Thymus (tissue), 14 donors: ENCODE measurements at places on chromosomes 16 and 17.

GRCh38 chr17:17888371-17888770, 51.6 kb upstream of the SREBF1 start:
- no peak for DNase-seq

DNA sequence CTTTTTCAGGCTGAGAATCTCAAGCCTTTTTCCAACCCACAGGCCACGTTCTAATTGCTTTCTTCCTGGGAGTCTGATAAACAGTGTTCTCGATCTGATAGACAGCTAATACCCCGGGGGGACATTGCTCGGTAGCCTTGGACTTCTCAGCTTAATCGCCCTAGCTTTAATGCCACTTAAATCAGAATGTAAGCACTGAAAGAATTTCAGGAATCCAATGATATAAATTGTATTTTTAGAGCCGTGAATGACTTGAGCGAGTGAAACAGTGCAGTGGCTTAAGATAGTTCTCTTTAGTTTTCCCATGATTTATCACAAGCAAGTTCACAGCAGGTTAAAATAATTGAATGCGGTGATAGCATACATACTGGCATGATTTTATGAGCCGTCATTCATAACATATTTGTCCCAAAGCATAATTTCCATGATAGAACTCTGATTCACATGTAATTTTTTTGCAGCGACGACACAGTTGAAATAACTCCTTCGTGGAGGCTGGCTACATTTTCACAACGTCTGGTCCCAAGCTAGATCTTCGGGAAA, 116.1 kb upstream of the MYOCD start:
- DNase-seq: no peak

DNA sequence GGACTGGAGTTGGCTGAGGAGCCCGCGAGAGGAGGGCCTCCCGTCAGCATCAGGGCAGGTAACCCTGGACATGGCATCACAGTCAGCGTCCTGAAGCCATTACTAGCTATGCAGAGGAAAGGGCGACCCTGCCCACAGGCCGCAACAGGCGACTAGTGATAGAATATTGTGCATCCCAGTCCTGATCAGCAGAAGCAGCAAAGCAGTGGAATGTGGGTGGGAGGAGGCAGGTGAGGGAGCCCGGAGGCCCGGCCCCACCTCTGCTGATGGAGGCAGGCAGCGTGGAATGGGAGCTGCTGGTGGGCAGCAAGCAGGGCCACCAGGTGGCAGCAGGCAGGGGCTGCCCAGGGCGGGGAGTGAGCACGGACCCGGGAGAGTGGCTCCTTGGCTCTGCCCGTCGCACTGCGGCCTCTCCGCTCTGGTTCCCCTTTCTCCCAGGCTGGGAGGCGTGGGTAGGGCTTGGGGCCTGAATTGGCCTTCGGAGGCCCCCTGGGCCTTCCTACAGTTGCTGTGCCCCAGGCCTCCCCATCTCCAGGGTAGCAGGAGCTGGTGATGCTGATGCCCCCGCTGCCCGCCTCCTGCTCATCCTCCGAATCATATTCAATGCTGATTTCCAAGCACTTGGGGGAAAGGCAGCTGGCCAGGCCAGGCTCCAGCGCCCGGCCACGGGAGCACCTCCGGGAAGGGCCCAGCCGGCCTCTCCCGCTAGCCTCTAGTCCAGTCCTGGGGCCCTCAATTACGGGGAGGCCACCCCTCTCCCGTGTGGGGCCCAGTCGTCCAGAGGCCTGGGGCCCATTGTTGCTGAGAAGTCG, 20.2 kb downstream of the TSPOAP1 start:
- DNase-seq: no peak

DNA sequence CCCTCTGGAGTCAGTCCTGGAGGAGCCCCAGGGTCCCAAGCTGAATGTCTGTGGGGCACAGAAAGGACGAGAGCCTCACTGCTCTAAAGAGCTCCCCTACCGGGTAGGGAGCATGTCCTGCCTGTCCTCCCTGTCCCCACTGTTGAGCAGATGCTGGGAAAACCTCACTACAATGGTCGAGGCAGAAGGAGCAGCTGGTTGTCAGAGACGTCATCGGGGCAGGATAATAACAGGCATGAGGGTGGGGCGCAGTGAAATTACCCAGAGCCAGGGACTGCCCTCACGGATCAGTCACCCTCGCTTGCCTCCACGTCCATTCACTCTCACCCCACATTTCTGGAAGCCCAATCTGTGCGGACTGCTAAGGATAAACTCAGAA, 538 bp downstream of the TM4SF5 start:
- DNase-seq: no peak

DNA sequence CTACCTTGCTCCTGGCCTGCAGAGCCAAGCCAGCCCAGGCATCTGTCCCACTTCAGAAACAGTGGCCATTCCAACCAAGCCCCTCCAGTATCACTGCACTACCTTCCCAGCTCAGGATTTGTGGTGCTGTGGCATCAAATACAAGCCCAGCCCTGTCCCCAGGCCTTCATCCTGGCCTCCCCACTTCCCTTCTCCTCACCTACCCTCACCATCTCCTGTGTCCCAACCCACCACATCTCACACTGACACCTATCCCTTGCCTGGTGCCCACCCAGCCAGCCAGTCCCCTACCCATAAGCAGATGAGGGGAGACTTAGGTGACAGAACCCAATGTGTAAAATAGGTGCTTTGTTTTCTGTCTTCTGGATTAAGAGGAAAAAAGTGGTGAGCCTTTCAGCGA, 66.0 kb upstream of the CDH5 start:
- DNase-seq: no peak

DNA sequence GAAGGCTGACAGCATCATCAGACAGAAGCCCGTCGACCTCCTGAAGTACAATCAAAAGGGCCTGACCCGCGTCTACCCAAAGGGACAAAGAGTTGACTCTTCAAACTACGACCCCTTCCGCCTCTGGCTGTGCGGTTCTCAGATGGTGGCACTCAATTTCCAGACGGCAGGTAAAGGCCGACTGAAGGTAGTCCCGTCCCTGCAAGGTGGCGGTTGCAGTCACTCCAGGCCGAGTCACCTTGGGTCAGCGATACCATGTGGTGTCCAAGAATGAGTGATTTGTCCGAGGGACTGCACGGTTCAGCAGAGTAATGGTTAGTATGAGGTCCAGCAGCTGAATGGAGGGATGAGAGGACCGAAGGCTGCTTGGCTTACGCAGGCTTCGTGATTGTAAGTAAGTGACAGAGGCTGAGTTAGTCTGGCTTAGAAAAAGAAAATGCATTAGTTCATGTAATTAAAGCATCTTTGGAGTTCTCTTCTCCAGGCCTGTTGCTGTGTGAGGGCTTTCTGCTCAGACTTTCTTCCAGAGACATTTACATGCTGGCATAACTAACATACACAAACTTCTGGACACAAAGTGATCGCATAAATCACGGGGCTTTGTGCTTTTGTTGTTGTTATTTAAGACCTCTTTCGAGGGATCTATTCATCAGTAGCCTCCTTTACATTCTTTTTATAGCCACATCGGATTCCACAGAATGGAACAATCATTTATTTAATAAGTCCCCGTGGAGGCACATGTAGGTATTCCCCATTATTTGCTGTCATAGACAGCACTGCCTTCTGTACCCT, 74.9 kb downstream of the SDR42E1 start:
- DNase-seq: no peak

DNA sequence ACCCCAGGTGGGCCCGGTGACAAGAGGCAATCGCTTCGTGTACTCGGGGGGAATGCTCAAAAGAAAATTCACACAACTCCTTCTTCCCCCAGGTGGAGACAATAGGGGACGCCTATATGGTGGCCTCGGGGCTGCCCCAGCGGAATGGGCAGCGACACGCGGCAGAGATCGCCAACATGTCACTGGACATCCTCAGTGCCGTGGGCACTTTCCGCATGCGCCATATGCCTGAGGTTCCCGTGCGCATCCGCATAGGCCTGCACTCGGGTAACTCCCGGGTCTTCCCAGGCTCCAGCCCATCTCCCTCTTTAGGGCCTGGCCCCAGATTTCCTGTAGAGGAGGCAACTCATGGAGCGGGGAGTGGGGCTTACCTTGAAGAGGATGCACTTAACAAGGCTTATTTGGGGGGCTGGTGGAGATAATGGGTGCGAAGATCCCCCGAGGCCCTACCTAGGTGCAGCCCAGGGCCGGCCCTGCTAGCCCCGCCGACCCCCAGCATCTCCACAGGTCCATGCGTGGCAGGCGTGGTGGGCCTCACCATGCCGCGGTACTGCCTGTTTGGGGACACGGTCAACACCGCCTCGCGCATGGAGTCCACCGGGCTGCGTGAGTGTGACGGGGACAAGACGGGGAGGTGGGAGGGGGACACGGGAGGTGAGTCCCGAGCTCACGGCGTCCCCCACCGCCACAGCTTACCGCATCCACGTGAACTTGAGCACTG, 13.0 kb downstream of the GUCY2D start:
- DNase-seq: no peak

- no peak for DNase-seq
Observed at GRCh38 chr16:74271872-74272271, 24.7 kb upstream of the PSMD7 start.

- no peak for DNase-seq
Observed at GRCh38 chr17:15239491-15239890, 25.6 kb downstream of the PMP22 start.

GRCh38 chr17:81139428-81139827, 25.9 kb upstream of the PVALEF start:
- DNase-seq: no peak

GRCh38 chr17:57207396-57207795, 48.9 kb upstream of the MSI2 start:
- DNase-seq: no peak

DNA sequence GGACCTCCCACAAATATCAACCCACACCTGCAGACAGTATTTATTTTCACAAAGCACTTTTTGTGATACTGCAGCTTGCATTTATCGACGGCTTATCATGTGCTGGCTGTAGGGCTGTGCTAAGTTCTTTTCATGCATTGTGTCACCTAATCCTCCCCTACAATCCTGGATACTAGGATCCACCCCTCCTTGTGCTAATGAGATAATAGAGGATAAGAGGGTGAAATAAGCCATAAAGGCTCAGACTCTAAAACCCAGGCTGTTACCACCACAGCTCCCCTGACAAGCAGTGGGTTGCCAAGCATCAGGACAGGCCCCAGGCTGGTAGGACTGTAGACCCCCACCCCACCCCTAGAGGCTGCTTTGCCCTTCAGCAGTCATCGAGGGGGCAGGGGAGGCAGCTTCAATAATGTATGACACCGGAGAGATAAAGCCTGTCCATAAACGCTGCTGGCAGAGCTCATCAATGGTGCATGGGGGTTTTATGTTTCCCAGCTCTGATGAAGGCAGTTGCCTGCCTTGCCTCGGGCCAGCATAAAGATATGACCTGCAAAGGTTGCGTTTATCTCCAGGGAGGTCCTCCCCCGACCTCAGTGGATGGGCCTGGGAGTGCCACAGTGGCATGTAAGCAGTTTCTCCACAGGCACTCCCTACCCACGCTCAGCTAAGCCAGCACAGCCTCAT, 73.9 kb upstream of the C16orf82 start:
- DNase-seq: no peak

DNA sequence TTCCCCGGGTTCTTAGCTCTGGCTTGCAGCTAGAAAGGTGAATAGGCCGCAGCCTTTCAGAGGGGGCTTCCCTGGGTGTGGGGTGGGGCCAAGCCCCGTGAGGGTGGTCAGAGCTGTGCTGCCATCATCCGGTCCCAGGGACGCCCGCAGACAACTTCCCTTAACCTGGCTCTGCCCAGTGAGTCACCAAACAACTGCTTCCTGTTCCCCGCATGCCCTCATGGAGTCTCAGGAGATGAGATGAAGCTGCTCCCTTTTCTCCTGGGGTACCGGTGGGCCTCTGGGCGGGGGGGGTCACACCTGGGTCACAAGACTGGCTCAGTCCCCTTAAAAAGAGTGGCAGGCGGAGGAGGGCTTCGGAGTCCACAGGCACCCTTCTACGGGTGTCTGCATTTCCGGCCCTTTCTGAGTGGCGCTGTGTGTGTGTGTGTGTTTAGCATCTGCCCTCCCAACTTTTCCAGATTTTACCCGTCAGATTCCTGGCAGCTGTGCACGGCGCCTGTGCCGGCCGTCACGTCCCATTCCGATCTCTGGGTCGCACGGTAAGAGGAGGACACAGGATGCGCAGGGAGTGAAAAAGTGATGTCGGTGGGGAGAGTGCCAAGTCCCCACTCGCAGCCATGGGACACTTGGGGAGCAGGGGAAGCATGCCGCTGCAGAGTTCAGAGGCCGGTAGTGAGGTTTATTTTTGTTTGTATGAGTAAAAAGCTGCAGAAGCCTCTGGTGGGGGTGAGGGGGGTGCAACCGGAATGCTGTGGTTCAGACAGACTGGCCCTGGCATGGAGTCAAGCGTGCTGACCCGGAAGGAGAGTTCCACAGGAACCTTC, 16.8 kb downstream of the HIC1 start:
- DNase-seq: no peak

DNA sequence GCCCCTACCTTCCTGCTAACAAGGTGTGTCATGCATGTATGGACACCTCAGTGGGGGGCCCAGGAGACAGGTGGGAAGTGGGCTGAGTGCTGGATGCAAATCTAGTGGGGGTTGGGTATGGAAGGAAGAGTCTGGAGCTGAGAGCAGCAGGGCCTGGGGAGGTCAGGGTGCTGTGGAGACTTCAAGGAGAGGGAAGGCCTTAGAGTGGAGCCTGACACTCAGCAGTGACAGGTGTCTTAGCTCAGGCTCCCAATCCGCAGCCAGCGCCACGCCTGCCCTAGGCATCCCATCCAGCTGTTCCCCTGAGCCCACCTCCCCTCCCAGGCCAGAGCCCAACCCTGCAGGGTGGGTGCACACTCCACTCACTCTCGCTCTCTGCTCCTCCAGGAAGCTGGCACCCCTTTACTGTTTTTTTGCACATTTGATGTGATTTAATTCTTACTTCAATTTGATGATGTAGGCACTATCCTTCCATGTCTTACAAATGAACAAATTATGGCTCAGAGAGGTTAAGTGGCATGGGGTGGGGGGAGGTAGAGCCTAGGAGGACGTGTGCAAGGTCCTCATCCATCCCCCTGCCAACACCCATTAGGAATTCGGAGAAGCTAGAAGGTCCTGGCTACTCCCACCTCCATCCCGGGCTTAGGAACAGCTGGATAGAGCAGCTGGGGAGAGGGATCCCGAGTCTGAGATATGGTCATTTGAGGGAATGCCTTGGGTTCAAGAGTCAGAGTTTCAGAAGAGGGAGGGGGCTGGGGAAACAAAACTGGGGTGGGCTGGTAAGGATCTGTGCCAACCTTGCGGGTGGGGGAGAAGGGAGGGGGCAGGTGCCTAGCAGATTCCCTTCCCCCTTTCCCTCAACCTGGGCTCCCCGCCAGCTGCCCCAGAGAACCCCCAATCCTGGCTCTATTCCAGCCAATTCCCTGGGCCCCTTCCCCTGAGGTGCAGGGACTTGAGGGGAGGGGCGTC, 2.1 kb downstream of the FAM171A2 start:
- no peak for DNase-seq
